Right atrium auricular region (tissue), 2 donors: ENCODE measurements at places on chromosomes 4 and X. TPM values are rescaled to one million over a fixed set of nuclear protein-coding genes. Genes with fewer than 3 reads are reported as not detected.

ABHD18 gene
- total RNA-seq = 7.2 TPM

NAT8L gene
- 3.0 TPM for total RNA-seq

DNA sequence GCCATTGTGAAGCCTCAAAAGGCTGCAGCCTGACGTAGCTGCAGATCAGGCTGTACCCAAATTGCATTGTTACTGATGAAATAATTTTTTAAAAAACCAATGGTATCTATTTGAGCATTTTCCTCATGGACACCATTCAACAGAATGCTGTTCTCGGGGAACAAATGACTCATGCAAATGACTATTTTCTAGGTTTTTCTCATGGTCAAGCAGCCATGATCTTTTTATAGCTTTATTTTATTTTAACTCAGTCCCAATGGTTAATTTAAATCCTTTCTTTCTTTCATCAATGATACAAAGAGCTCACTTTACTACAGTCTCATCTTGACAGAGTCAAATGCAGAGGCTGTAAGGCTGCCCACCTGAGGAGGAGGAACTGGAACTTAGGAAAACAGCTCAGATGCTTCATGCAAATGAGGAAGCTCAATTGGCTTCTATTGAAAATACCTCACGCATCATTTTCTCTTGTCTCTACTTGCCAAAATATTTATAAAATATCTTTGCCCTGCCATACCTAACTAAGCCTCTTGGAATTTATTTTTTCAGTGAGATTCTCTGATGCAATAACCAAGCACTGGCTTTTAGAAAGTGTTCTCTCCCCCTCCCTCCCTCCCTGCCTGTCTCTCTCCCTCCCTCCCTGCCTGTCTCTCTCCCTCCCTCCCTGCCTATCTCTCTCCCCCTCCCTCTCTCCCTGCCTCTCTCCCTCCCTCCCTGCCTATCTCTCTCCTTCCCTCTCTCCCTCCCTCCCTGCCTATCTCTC, 81.0 kb downstream of the SORBS2 start:
- no peak for DNase-seq
- peaks cover 16% of the 10 kb centered on the region for H3K36me3 ChIP-seq
- H3K27me3 ChIP-seq = no peaks in the 10 kb centered on the region

DNA sequence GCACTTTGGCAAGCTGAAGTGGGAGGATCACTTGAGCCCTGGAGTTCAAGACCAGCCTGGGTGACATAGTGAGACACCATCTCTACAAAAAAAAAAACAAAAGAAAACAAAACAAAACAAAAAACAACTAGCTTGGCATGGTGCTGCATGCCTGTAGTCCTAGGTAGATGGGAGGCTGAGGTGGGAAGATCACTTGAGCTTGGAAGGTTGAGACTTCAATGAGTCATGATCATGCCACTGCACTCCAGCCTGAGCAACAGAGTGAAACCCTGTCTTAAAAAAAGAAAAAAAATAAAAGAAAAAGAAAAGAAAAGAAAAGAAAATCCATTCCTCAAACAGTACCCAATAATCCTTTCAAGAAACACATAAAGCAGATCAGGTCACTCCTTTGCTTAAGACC, 14.9 kb upstream of the ERCC6L start:
- H3K36me3 ChIP-seq = no peaks in the 10 kb centered on the region
- H3K27me3 ChIP-seq = no peaks in the 10 kb centered on the region
- no peak overlapping the region for H3K27ac ChIP-seq
- no peak overlapping the region for H3K4me3 ChIP-seq
- no peak for DNase-seq
- no peaks in the 10 kb centered on the region for H3K4me1 ChIP-seq

DNA sequence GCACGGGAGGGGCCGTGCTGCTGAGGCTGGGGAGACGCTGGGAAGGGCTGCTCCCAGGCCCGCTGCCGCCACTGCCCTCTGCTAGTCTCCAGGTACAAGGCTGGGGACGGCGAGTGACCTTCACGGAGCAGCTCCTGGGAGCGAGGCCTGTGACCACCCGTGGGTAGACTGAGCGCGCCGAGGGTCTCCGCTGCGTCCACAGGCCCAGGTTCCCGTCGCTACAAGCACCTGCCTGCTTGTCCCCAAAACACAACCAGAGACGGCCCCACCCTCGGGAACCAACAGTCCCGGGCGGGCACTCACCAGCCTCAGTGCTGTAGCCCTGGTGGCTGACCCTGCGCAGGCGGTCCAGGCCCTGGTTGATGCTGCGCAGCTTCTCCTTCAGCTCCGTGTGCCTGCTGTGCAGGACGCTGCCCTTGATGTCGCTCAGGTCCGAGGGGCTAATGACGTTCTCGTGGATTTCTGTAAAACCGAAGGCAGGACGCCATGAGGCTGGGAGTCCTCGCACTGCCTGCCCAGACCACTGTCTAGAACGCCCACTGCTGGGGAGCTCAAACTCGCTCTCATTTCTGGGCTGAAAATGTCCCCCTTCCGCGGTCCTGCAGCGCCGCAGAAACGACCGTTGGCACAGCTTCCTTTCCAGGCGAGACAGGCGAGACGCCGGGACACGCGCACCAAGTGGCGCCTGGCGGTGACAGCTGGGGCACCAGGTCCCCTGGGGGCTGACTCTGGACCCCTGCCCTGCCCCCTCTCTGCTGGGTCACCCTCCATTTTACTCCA, 14.3 kb downstream of the LRPAP1 start:
- no peak overlapping the region for H3K4me3 ChIP-seq
- no peak overlapping the region for H3K27ac ChIP-seq
- no peak for DNase-seq
- H3K27me3 ChIP-seq = no peaks in the 10 kb centered on the region
- H3K36me3 ChIP-seq = peaks cover 99% of the 10 kb centered on the region

DNA sequence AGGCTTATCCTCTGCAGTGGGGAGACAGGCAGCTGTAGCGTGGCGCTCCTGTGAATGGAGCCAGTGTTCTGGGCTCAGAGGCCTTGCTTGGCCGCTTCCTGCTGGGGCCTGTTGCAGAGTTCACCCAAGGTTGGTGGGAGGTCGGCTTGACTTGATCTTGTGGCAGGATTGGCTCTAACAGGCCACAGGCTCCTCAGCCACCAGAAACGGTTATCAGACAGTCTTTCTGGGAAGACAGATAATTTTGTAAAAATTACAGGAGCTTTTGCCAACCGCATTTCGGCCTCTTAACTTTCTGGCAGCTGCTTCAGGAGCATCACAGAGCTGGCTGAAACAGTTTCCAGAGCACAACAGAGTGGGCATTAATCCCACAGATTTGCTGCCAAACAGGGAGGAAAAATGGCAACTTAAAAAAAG, 66.4 kb downstream of the DIPK2B start:
- no peaks in the 10 kb centered on the region for H3K27me3 ChIP-seq
- H3K27ac ChIP-seq = no peak overlapping the region
- DNase-seq = no peak
- H3K4me3 ChIP-seq = no peak overlapping the region
- H3K36me3 ChIP-seq = no peaks in the 10 kb centered on the region

- H3K4me1 ChIP-seq = peaks cover 14% of the 10 kb centered on the region
- no peak for DNase-seq
- H3K27ac ChIP-seq = no peak overlapping the region
- no peaks in the 10 kb centered on the region for H3K27me3 ChIP-seq
- H3K4me3 ChIP-seq = no peak overlapping the region
These were observed 2.6 kb upstream of the ARAF start for GRCh38 chrX:47558436-47558835.

DNA sequence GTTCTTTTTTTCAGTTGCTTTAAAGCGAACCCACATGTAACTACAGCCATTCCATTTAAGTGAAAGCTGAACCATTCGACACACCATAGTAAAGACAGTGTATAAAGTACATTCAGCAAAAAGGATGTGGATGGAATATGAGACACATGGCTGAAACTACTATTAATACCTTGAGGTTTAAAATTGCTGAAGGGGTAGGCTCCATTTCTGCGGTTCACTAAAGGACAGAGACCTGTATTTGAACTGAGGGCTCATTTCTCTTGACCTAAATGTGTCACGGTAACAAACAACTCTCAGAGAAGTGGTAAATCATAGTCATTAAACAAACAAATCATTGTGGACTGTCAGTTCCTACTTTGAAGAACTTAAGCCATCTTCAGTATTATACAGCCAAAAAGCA, 1085.6 kb upstream of the TENM3 start:
- no peaks in the 10 kb centered on the region for H3K4me1 ChIP-seq
- no peak overlapping the region for H3K27ac ChIP-seq
- no peak overlapping the region for H3K4me3 ChIP-seq
- H3K27me3 ChIP-seq = no peaks in the 10 kb centered on the region

DNA sequence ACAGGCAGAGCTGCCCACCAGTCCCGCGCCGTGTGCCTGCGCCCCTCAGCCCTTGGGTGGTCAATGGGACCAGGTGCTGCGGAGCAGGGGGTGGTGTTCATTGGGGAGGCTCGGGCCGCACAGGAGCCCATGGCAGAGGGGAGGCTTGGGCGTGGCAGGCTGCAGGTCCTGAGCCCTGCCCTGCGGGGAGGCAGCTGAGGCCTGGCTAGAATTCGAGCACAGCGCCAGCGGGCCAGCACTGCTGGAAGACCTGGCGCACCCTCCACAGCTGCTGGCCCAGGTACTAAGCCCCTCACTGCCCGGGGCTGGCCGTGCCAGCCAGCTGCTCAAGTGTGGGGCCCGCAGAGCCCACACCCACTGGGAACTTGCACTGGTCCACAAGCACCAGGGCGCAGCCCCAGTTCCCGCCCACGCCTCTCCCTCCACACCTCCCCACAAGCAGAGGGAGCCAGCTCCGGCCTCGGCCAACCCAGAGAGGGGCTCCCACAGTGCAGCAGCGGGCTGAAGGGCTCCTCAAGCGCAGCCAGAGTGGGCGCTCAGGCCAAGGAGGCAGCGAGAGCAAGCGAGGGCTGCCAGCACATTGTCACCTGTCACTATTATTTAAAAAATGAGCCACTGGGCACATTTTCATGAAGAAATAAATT, 645.8 kb downstream of the CENPC start:
- H3K4me3 ChIP-seq = no peak overlapping the region
- no peaks in the 10 kb centered on the region for H3K36me3 ChIP-seq
- no peak for DNase-seq
- H3K27me3 ChIP-seq = no peaks in the 10 kb centered on the region
